Activated gamma-delta T cell treated with anti-CD3 and anti-CD28 coated beads, Interleukin-2, amount 50 U/mL, for 16 hours (primary cell): ENCODE measurements at places on chromosomes 7 and 10.

GRCh38 chr10:129851941-129852640 is 112.0 kb downstream of the EBF3 start:
- DNase-seq = no peak

DNA sequence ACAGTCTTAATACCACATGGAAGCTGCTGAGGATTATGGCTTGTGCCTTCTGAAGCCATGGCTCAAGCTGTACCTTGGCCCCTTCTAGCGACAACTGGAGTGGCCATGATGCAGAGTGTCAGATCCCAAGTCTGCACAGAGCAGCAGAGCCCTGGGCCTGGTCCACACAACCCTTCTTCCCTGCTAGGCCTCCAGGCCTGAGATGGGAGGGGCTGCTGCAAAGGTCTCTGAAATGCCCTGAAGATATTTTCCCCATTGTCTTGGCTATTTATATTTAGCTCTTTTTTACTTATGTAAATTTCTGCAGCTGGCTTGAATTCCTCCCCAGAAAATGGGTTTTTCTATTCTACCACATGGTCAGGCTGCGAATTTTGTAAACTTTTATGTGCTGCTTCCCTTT is 804.6 kb upstream of the ZWINT start:
- DNase-seq = no peak

DNA sequence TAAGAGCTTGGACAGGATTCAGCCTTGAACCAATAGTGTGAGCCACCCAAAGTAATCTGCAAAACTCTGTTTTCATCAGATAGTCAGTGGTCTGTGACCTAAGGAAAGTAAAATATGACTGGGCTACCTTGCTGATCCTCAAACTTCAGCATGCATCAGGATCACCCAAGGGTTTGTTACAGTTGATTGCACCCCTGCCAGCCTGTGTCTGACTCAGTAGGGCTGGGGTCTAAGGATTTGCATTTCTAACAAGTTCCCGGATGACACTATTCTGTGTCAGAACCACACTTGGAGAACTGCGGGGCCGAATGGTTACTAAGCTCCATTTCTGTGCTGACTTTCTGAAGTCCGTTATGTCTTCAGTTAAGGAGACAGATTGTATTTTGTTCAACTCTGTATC is 40.6 kb upstream of the TSPAN13 start:
- no peak for DNase-seq

DNA sequence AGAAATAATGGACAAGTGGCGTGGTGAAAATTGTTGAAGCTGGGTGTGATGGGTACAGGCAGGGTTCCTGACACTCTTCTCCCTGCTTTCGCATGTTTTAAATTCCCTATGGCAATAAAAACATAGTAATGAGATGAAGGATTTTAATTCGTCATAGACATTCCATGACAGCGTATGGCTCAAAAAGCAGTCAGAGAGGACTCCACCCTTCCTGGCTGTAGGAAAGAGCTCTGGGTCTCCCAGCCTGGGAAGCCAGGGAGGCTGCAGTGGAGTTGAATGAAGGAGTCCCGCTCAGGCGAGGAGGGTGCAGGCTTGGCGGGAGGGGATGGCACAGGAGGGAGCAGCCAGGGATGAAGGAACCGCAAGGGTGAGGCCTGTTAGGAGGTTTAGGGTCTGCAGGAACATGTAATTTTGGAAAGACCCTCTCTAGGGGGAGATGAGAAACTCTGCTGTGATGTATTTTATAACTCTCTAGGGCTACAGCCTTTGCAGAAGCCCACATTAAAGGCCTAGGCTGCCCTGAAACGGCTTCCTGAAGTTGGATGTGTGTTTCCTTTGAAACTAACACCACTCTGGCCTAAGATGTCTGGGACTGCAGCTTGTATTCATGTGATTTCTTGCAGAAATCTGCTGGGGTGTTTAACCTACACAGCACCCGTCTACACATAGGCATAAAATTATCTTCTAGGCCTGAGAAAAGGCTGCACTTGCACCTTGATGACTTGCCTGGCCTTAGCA is 7.6 kb upstream of the LARP4B start:
- DNase-seq = no peak

GRCh38 chr10:27399871-27400270 is 104.2 kb upstream of the RAB18 start:
- DNase-seq = no peak
